Muscle of arm (tissue), 14 donors: ENCODE measurements at places on chromosomes 1 and 21. TPM values are rescaled to one million over a fixed set of nuclear protein-coding genes. Genes with fewer than 3 reads are reported as not detected.

The OR2W3 gene
- 1.4 TPM for polyA plus RNA-seq

The ACTL8 gene
- not detected for polyA plus RNA-seq

The HSPA6 gene
- polyA plus RNA-seq = not detected

The SLC5A3 gene
- polyA plus RNA-seq = 8.3 TPM

The LINGO4 gene
- polyA plus RNA-seq = not detected

The PLEKHN1 gene
- not detected for polyA plus RNA-seq

The NUP210L gene
- not detected for polyA plus RNA-seq

The SPRR1B gene
- polyA plus RNA-seq = not detected

The OR2T29 gene
- polyA plus RNA-seq = not detected

The S100PBP gene
- polyA plus RNA-seq = 30.2 TPM

The AADACL4 gene
- polyA plus RNA-seq = not detected

The CELA2A gene
- not detected for polyA plus RNA-seq

The ADGRL4 gene
- 22.8 TPM for polyA plus RNA-seq

The PIK3C2B gene
- 28.5 TPM for polyA plus RNA-seq

The ABCA4 gene
- polyA plus RNA-seq = 0.43 TPM

- DNase-seq = no peak
Measured at GRCh38 chr1:117466761-117467160, 99.5 kb downstream of the MAN1A2 start.

DNA sequence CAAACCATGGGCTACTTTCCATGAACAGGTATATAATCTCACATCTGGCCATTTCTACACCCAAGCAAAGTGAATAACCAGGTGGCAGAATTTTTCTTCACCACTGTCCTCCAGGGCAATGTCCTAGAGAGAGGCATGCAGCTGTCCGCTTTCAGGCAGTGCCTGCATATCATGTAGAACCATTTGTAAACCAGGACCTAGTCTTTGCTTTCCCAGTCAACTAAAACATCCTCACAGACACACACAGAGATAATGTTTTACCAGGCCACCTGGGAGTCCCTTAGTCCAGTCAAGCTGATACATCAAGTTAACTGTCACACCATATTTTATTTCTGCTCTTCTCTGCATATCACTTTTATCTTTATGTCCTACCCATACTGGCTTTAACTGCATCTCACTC, 26.2 kb downstream of the TNFSF18 start:
- no peak for DNase-seq

DNA sequence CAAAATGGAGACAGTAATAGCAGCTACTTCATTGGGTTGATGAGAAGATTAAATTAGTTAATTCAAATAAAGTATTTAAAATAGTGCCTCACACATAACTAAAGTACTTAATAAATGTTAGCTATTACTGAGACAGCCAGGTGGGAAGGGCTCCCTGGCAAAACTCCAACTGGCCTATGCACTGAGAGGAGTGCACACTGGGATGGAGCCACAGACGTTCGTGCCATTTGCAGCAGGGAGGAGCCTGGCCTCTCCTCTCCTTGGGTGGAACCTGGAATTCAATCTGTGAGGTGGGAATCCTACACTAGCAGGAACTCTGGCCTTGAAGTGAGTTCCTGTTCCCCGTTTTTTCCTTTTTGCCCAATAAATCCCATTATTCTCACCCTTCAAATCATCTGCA, 28.1 kb downstream of the SLC5A9 start:
- DNase-seq = no peak

DNA sequence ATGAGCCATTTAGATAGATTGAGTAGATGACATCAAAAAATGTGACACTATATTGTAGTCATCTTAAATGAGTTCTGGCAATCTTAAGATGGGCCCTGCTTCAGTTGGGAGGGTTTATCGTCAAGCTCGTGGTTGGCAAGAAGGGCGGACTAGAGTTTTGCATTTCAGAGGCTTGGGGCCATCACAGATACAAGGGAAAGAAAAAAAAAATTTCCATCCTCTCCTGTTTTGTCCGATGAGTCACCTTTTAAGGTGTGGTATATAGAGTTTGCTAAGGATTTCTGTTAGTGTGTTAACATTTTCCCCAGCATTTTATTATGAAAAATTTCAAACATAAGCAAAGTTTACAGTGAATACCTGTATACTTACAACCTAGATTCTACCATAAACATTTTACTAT, 31.8 kb upstream of the KCNQ4 start:
- DNase-seq = no peak

- no peak for DNase-seq
Measured at GRCh38 chr1:4177425-4178150, 277.5 kb upstream of the C1orf174 start.

DNA sequence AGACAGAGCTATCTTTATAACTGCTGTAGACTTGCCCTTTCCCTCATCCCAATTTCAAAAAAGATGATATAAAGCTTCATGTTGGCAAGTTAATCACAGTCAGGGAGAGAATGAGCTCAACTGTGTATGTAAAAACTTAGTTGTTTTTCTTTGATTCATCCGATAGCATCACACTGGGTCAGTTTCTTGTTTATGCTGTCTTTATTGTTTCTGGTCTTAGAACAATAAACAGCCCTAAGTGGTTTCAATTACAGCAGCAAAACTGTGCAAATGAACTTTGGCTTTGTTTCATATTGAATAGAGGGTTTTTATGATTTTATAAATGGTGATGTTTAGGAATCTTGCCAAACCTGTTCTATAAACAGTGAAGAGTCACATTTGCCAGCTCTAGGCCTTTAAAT, 423.8 kb upstream of the CXADR start:
- DNase-seq = no peak

DNA sequence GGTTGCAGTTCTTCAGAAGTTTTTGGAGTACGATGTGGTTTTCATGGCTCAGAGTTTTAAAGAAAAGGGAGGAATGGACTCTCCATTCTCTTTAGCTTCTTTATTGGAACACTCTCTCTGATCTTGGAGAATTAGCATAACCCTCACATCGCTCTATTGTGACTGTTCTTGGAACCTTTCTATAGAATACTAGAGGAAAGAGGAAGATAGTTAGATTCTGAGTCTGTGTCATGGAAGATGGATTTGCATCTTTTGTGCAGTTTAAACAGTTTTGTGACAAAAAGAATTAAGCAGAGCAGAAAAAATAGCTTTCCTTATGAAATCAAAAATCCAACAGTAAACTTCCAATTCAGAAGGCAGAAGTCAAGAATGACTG, 61.0 kb downstream of the KCNJ6 start:
- no peak for DNase-seq

GRCh38 chr1:87632232-87632631, 303.6 kb downstream of the LMO4 start:
- no peak for DNase-seq

DNA sequence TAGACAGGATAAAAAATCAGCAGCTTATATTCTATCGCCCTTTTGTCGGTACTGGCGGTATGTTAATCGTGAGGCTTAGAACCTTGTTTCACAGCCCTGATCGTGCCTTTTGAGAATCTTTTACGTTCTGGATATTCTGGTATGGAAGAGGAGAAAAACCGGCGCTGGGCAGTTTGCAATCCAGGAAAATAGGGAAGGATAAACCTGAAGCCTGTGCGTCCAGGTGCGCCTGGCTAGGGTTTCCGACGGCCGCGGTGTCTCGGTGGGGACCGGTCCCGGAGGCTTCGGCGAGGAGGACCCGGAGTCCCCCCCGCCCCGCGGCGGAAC, 258 bp upstream of the SYPL2 start:
- DNase-seq = no peak

DNA sequence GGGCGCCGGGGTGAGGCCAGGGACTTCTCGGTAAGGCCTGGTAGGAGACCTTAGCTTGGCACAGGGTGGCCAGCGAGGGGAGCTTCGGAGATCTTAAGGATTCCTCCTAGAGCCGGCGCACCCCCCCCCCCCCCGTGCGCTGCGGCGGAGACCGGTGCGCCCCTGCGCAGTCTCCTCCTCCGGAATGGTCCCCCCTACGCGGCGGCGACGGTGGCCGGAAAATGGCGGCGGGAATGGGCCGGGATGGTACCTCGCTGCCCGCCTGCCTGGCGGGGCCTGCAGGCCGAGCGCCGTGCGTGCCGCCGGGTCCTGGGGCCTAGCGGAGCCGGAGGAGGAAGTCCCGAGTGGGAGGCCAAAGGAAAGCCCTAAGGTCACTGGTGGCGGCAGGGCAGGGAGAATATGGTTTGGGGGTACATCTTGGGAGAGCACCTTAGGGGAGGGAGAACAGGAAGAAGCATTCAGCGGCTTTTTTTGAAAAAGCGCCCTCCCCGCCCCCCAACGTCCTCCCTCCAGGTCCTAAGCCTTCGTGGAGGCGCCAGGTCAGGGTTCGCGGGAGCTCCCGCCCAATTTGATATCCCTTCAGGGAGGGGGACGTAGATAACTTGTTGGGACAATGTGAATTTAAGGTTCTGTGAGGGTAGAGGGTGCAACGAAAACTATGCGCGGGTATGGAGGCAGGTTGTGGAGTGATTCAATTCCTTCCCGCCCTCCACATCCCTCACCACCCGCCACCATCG, 429 bp downstream of the SRRM1 start:
- DNase-seq = no peak

- no peak for DNase-seq
Measured at GRCh38 chr1:99749504-99750347, 16.7 kb downstream of the FRRS1 start.

- no peak for DNase-seq
Measured at GRCh38 chr1:201272799-201273198, 10.5 kb upstream of the PKP1 start.

DNA sequence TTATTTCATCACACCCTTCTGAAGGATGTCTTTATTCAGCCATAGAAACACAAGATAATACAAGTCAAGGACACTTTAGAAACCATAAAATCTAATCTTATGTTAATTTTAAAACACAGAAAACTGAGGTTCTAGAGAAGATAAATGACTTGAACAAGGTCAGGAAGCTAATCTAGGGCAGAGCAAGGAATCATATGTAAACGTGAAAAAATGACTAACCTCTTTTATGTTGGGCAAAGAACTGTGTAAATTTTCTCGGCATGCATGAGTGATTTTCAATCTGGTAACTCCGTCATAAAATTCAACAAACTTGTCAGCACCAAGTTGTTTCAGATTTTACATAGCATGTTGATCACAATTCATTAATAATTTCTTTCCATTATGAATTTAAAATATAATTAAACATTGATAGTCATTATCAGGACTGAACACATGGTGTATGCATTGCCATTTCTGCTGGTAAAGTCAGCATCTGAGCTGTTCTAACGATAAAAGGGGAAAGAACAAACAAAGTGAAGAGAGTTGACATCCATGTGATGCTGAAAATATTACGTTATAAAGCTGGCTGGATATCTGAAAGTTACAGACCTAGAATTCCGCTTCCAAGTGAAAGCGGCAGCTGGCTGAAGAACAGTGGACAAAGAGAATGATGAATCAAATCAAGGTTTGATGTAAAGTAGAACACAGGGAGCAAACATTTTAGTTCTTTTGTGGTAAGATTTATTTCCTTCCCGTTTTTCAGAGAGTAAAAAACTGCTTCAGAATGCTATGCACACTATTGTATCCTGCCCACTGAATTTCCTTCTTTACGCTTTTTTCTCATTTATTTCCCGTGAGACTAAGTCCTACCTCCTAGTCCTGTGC, 1037.4 kb upstream of the TMPRSS15 start:
- no peak for DNase-seq

- DNase-seq = no peak
Measured at GRCh38 chr1:27105018-27105417, 49.9 kb downstream of the SLC9A1 start.

DNA sequence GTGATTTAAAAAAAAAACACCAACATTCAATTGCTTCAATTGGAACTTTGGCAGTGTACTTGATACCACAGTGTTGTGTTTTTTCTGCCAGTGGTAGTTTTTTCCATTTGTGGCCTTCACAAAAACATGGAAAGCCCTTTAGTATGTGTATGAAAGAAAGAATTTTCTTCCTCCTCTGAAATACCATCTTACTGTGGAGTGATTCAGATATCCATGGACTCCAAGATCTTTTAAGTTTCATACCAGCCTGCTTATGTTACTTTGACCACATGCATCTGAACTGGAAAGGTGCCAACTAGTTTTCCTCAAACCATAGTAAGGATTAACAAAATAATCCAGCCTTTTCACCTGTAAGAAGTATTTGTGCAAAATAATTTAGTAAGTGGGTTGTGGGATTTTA, 3.4 kb downstream of the PPP2R5A start:
- DNase-seq = no peak

- no peak for DNase-seq
Measured at GRCh38 chr1:221869779-221870178, 127.9 kb upstream of the DUSP10 start.

DNA sequence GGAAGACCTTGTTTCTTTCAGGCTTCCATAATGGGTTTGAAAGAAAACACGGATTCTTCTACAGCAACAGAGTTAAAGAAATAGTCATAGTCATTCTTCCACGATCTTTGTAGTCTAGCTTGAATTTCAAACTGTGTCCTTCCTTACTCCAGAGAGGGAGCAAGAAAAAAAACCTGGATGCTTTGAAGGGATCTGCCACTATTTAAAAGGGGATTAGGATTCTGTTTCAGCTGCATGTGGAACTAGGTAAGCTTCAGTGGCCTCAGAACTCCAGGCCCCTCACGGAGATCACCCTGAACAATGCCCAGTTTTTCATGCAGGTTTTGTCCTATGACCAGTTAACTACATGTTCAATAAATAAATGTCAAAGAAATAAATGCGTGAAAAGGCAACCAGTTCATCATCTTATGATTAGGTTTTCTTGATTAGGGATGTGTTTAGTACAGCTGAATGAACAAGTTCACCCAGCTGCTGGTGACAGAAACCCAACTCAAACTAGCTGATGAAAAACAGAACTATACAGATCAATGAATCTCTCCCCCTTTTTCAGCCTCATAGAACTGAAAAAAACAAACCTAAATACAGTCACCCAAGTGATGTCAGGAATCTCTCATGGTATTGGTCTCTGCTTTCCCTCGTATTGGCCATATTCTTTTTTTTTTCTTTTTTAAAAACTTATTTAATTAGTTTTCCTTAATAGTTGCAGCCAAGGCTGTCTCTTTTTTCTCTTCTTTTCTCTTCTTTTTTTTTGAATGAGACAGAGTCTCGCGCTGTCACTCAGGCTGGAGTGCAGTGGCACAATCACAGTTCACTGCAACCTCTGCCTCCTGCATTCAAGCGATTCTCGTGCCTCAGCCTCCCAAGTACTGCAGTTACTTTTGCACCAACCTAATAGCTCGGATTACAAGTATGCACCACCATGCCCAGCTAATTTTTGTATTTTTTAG, 14.6 kb upstream of the MPZL1 start:
- no peak for DNase-seq

- no peak for DNase-seq
Measured at GRCh38 chr1:234719454-234720251, 109.7 kb upstream of the IRF2BP2 start.

- DNase-seq = no peak
Measured at GRCh38 chr1:70910013-70910412, 137.6 kb downstream of the PTGER3 start.

- peak; percentile 95 for DNase-seq
Measured at GRCh38 chr1:222589462-222590302, at the start of gene TAF1A. Gene TAF1A, minus strand, starts transcription at chr1:222589933.

GRCh38 chr1:165109013-165109412, 247.5 kb downstream of the LMX1A start:
- no peak for DNase-seq

DNA sequence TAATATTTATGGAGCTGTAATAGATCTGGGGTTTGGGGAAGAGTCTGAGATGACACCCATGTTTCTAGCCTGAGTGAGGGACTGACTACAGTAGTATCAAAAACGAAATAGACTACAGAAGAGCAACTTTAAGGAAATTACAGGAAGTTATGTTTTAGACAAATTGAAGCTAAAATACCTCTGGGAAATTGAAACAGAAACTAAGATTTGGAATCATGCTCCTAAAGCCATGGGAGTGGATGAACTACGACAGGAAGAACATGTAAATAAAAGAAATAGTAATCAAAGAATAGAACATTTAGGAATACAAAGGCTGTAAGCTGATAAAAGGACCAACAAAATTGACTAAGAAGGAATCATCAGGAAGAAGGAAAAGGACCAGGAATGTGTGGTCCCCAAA, 68.9 kb downstream of the KIAA0319L start:
- no peak for DNase-seq
